ENCODE measurements at places on chromosomes 7 and 10.

DNA sequence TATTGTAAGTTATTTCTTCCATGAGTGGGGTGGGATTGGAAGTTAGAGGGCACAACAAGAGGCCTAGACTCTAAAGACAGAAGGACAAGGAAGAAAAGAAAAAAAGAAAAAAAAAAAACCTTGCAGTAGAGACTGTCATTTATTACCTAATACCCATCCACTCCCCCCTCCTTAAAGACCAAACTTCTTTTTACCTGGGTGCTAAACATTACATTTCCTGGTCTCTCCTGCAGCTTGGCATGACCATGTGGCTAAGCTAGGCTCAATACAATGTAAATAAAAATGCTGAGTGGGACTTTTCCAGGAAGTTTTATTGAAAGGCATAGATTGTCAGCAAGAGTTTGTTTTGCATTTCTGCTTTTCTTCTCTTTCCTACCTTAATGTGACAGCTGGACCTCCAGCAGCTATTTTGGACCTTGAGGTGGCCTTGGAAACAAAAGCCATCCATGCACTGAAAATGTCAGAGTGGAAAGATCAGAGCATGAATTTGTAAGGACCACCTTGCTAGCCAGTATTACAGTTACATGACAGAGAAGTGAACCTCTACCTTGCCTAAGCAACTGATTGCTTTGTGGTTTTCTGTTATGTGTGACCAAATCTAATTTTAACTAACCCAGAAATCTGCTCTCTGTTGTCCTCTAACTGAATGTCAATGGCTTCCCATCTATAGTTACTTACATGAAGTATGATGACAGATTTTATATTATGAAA lies 81.3 kb upstream of the SFMBT2 start:
- no peak for DNase-seq

DNA sequence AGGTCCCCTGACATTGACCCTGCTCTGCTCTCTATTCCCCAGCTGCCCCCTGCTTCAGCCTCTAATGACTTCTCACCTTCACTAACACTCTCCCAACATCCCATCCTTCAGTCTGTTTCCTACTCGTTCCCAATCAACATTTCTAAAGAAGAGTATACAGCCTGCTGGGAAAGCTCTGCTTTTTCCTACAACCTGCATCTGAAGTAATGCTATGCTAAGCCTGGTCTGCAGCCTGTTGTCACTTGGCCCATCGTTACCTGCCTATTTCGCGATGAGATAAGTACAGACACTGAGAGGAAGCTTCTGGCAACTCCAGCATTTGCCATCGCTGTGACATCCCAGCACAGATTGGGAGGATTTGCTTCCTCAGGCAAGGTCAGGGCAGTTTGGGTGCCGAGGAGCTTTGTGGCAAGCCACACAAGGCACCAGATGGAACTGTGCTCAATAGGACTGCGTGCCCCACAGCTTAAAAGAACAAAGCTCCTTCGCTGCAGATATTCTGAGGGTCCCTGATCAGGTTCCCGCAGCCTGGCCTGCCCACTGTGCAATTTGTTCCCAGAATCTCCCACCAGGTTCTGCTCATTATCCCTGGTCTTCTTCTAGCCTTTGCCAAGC lies 51.4 kb downstream of the PKD1L1 start:
- no peak for DNase-seq

DNA sequence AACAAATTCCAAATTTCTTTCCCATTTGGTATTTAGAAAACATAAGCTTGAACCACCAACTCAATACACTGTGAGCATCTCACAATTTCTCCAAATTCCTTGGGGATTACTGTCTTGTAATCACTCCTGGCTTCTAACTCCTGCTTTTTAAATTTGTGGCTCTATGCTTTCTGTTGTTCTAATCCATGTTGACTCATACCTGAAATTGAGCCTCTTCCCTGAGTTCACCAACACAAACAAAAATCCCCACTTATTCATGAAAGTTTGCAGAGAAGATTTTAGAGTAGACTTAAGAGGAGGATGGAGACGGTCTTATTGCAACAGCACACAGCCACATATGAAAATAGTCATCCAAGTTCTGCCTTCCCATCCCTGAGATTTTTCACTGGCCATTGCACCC lies 252.5 kb downstream of the PTEN start:
- DNase-seq = no peak

GRCh38 chr10:47323636-47324296 lies 1.5 kb downstream of the GDF2 start:
- DNase-seq = no peak

DNA sequence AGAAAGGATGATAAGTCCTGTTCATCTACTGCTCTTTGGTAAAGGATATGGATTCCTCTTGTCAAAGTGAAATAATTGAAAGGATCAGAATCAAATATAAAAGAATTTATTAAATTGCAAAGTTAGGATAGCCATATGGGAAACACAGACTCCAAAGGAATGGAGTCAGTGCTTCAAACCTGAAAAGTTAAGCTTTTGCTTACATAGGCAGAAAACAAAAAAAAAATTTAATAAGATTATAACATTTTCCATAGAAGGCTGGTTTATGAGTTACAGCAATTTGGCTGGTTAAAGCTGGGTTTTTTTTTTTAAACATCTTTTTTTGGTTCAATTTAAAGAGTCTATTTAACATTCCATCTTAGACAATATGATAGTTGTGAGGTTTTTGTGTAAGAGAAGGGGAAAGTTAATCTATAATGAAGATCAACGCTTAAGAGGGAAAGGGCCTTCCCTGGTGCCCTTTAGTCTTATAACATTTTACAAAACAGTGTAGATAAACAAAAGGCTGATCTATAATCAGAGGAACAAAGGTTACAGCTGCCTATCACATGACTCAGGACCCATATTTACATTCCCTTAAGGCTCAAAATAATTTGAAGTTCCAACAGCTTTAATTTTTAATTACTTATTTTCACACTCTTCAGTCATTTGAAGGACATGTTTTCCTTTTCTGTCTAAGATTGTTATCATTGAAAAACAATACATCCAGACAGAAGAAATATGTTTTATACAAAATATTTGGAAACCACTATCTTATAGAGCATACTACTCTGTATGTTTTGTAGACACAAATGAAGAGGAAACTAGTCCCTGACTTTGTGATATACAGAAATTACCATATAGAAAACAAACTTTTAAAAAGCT lies 234.3 kb upstream of the MBL2 start:
- DNase-seq = no peak

DNA sequence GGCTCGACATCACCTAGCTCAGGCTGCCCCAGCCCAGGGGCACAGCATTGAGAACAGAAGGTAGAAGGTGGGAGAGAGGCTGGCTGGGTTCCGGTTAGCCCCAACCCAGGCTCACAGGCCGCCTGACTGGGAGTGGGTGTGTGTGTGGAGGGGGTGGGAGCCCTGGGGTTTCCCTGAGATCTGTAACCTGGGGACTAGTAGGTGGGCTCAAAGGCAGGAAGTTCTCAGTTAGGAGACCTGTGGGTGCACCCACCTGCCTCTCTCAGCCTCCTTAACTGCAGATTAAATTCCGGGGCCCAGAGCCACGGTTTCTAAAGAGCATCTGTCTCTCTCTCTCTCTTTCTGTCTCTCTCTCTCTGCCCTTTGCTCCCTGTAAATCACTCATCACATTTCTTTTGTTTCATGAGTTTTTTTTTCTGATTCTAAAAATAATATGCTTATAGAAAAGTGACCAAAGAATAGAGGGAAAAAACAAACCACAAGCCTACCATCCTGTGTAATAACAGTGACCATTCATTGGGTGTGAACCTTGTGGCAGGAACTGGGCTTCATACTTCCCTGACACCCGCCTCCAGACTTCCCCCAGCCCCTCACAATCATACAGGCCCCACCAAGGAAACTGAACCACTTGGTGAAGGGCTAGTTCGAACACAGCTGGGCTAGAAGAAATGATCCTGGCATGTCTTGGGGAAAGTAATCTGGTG lies 83.4 kb upstream of the SMNDC1 start:
- DNase-seq = no peak
